ENCODE measurements at places on chromosomes 7 and 10. TPM values are rescaled to one million over a fixed set of nuclear protein-coding genes. Genes with fewer than 3 reads are reported as not detected.

HECW1 gene
- polyA plus RNA-seq: not detected

GPR37 gene
- not detected for polyA plus RNA-seq

HGF gene
- not detected for polyA plus RNA-seq

RNLS gene
- polyA plus RNA-seq: 4.0 TPM

DNA sequence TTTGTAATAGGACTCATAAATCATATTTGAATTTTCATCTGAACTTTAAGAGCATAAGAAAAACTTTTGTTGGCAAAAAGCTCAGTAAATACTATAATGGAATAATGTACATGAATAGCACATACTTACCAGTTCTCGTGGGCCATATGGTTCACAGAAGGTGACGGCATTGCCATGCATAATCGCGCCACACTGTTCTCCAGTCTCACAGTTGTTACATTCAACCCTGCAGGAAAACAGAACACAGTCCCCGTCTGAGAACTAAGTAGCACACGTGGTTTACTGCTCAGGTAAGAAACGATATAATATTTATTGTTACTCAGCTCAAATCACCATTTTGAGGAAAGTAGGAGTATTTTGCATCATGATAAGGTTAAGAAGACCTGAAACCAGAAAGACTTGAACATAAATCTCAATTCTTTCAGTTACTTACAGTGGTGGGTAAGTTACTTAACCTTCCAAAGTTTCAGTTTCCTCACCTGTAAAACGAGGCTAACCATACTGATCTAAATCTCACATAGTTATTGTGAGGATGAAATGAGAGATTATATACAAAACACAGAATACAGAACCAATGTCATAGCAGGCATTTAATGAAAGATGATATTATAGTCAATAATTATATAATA is 261.4 kb downstream of the RELN start:
- H3K36me3 ChIP-seq: no peaks in the 10 kb centered on the region
- DNase-seq: no peak
- H3K27me3 ChIP-seq: no peaks in the 10 kb centered on the region

DNA sequence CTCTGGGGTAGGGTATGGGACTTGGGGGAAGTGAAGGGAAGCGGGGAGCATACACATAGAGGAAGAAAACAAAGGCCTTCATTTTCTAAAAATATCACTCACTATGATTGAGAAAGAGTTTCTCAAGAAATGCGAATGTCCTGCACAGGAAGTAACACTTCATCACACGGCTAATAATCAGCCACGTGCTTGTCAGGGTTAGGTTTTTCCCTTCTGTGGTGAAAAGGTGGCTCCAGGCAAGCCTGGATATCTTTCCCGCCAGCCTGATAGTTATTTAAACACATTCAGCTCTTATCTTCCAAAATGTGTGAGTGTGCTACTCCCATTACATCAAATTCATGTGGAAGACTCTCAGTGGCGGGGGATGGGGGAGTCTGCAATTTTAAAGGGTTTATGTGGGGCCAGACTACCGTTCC is 166.4 kb upstream of the ADO start:
- peak overlapping the region; percentile 70 for H3K27ac ChIP-seq
- H3K27me3 ChIP-seq: no peaks in the 10 kb centered on the region
- no peak for DNase-seq
- peak overlapping the region; percentile 67 for H3K4me3 ChIP-seq
- peaks cover 18% of the 10 kb centered on the region for H3K4me1 ChIP-seq
- no peaks in the 10 kb centered on the region for H3K36me3 ChIP-seq

INA gene
- polyA plus RNA-seq: not detected

DNA sequence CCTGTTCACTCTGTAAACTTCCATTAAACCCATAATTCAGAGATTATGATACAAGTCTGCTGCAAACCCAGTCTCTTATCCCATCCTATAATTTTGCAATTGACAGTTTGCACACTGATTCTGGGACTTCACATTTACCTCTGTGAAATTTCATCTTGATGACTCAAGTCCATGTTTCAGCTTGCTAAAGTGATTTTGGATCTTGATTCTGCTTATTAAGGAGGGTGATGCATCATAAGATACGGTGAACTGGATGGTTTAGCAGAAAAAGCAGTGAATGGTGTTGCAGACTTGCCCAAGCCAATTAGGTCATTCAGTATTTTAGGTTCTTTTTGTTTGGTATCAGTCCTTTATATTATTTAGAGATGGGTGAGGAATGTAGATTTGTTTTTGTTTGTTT is 125.5 kb upstream of the PODXL start:
- no peaks in the 10 kb centered on the region for H3K36me3 ChIP-seq
- no peaks in the 10 kb centered on the region for H3K4me1 ChIP-seq
- DNase-seq: no peak
- no peaks in the 10 kb centered on the region for H3K27me3 ChIP-seq
- no peak overlapping the region for H3K4me3 ChIP-seq
- no peak overlapping the region for H3K27ac ChIP-seq

POT1 gene
- polyA plus RNA-seq: 21.1 TPM

- H3K4me1 ChIP-seq: peaks cover 10% of the 10 kb centered on the region
- H3K27me3 ChIP-seq: no peaks in the 10 kb centered on the region
- no peak overlapping the region for H3K4me3 ChIP-seq
- H3K27ac ChIP-seq: no peak overlapping the region
Observed at GRCh38 chr7:6640246-6640721, 3.2 kb downstream of the ZNF316 start.
